ENCODE measurements at places on chromosomes 16 and 17. TPM values are rescaled to one million over a fixed set of nuclear protein-coding genes. Genes with fewer than 3 reads are reported as not detected.
A peak's percentile ranks its signal among the peaks of the same experiment; 100 is the strongest.

- DNase-seq, result no peak
- H3K4me3 ChIP-seq, result peak overlapping the region; percentile 71
- H3K4me1 ChIP-seq, result peaks cover 17% of the 10 kb centered on the region
- H3K27me3 ChIP-seq, result peaks cover 6% of the 10 kb centered on the region
- peak overlapping the region; percentile 1 for H3K27ac ChIP-seq
- peaks cover 29% of the 10 kb centered on the region for H3K36me3 ChIP-seq
Measured at GRCh38 chr16:71287911-71288310, 1.3 kb downstream of the CMTR2 start.

Gene OTOA
- 0.07 TPM for total RNA-seq

- H3K4me1 ChIP-seq, result peaks cover 12% of the 10 kb centered on the region
- DNase-seq, result peak; percentile 26
- H3K36me3 ChIP-seq, result no peaks in the 10 kb centered on the region
- peaks cover 6% of the 10 kb centered on the region for H3K27me3 ChIP-seq
- H3K27ac ChIP-seq, result no peak overlapping the region
Measured at GRCh38 chr17:79905832-79906231, 66.6 kb upstream of the CBX4 start.

DNA sequence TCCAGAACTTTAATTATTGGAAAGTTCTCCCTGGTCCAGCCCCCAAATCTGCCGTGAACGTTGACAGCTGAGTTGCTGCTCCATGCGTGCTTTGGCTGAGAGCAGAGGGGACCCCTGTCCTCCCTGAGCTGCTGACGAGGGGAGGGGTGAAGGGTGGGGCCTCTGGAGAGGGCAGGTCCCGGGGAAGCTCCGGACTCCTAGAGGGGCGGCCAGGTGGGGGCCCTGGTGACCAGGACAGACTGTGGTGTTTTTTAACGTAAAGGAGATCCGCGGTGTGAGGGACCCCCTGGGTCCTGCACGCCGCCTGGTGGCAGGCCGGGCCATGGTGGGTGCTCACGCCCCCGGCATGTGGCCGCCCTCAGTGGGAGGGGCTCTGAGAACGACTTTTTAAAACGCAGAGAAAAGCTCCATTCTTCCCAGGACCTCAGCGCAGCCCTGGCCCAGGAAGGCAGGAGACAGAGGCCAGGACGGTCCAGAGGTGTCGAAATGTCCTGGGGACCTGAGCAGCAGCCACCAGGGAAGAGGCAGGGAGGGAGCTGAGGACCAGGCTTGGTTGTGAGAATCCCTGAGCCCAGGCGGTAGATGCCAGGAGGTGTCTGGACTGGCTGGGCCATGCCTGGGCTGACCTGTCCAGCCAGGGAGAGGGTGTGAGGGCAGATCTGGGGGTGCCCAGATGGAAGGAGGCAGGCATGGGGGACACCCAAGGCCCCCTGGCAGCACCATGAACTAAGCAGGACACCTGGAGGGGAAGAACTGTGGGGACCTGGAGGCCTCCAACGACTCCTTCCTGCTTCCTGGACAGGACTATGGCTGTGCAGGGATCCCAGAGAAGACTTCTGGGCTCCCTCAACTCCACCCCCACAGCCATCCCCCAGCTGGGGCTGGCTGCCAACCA is at the start of gene MC1R:
Gene MC1R, plus strand, starts transcription at position 410 of the 895 bp plus-strand sequence. Its CDS starts 397 bp downstream, at position 807.
- peak within 1 kb of the TSS; percentile 75 for H3K4me3 ChIP-seq
- no peaks in the 10 kb centered on the region for H3K36me3 ChIP-seq
- peaks cover 19% of the 10 kb centered on the region for H3K4me1 ChIP-seq

DNA sequence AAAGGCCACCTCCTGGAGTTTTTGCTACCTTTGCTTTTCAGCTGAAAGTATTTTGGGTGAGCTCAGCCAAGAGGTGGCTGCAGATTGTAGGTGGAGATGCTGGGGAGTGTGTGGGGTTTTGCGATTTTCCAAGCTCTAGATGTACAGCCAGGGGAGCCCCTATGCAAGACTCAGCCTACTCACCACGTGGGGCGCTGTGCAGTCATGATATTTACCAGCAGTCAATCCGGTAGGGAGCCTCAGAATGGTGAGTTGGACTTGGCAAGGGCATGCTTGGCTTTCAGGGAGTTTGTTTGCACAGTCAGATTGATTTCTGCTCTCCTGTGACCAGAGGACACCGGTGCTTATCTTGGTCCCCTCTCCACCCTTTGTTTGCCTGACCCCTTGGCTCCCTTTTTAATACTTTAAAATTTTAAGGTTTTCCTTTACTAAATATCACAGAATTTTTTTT is 175.3 kb downstream of the UTP18 start:
- DNase-seq, result peak; percentile 79
- no peak overlapping the region for H3K4me3 ChIP-seq
- peaks cover 15% of the 10 kb centered on the region for H3K4me1 ChIP-seq
- no peak overlapping the region for H3K27ac ChIP-seq
- H3K27me3 ChIP-seq, result no peaks in the 10 kb centered on the region

- peaks cover 12% of the 10 kb centered on the region for H3K36me3 ChIP-seq
- peaks cover 12% of the 10 kb centered on the region for H3K4me1 ChIP-seq
- no peak overlapping the region for H3K4me3 ChIP-seq
Measured at GRCh38 chr17:77022766-77023165, 118.0 kb upstream of the SEC14L1 start.

- no peak overlapping the region for H3K27ac ChIP-seq
- no peak for DNase-seq
- no peak overlapping the region for H3K4me3 ChIP-seq
- no peaks in the 10 kb centered on the region for H3K27me3 ChIP-seq
- peaks cover 83% of the 10 kb centered on the region for H3K36me3 ChIP-seq
Measured at GRCh38 chr17:49407086-49407485, 7.6 kb downstream of the PHB1 start.

Gene HLF
- 0.30 TPM for total RNA-seq

DNA sequence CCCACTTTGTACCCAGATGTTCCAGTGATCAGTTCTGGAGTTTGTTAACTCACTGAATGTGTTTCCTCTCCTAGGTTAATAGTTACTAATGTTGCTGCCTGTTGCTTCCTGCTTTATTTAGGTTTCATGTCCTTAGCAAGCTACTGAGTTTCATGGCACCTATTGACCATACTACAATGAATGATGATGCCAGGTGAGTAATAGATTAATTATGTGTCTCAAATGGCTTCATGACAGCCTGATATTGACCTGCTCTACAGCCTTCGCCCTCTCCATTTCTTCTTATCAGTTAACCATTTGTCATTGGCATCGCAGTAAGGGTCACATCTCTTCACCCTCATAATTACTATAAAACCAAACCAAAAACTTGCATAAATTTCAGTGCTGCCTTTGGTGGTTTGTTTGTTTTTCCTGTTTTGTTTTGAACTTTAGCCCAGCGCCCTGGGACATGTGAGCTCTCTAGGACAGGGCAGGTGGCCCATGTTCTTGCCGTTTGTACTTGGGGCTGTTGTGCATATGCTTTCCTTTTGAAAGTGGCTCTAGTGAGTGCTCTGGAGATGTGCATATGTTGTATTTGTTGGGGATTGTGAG is 82.8 kb downstream of the AATF start:
- no peaks in the 10 kb centered on the region for H3K27me3 ChIP-seq
- peaks cover 6% of the 10 kb centered on the region for H3K4me1 ChIP-seq

- H3K4me1 ChIP-seq, result no peaks in the 10 kb centered on the region
- DNase-seq, result no peak
- no peak overlapping the region for H3K27ac ChIP-seq
- no peaks in the 10 kb centered on the region for H3K36me3 ChIP-seq
- no peak overlapping the region for H3K4me3 ChIP-seq
Measured at GRCh38 chr17:73052923-73053322, 39.6 kb downstream of the SLC39A11 start.

Gene CDC6
- total RNA-seq, result 87.9 TPM

DNA sequence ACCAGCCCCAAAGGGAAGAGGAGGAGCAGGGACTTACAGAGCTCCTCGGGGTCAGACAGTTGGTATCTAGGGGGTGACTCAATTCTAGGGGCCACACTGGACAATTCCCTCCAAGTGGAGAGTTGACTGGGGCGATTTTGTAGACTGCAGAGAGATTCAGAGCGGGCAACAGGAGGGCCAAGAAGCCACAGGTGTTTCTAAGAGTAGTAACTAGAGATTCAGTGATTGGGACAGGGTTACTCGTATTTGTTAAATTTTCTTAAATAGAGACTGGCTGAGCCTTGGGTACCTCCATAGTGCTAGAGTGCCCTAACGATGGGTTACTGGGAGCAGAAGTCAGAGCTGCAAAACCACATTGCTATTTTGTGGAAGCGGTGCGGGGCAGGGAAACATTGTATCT is 3.3 kb upstream of the INPP5K start:
- 0 out of 2 replicates have a peak, but pooled peaks cover 3% of the 10 kb centered on the region for H3K36me3 ChIP-seq
- no peaks in the 10 kb centered on the region for H3K27me3 ChIP-seq
- H3K4me1 ChIP-seq, result peaks cover 14% of the 10 kb centered on the region
- H3K4me3 ChIP-seq, result no peak overlapping the region
- H3K27ac ChIP-seq, result peak overlapping the region; percentile 79

Gene NLRP1
- total RNA-seq, result 17.9 TPM

DNA sequence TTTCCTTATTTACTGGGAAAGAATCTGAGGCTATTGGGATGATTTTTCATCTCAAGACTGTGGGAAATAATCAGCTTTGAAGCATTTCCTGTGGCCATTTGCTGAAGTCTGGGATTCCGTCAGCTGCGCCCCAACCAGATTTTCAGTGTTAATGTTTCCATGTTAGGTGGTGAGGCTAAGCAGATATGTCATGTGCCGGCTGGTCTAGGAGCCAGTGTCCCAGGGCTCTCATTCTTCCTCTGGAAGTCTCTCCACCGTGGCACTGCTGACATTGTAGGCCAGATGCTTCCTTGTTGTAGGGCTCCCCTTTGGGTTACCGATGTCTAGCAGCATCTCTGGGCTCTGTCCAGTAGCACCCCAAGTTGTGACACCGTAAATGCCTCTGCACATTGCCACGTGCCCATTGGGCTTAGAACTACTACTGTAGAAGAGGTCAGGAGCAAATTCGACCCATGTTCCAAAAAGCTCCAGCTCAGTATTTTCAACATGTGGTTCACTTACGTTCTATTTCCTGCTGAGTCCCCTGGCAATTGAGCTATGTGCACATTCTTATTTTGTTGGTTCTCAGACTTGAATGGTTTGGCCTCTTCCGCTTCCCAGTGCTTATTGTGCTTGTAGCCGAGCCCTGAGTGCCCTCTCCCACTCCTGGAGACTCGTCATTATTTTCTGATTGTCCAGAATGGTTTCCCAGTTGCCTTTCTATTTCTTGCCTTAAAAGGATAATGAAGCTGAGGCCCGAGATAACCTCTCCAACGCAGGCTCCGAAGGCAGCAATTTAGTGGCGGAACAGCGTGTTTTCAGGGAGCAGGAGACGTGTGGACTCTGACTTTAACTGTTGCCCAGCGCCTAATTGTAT is 82.2 kb downstream of the SPECC1 start:
- H3K27ac ChIP-seq, result peak overlapping the region; percentile 81
- no peak overlapping the region for H3K4me3 ChIP-seq
- DNase-seq, result no peak
- no peaks in the 10 kb centered on the region for H3K27me3 ChIP-seq

Gene DBNDD1
- total RNA-seq, result 77.0 TPM

Gene ZNF750
- not detected for total RNA-seq

DNA sequence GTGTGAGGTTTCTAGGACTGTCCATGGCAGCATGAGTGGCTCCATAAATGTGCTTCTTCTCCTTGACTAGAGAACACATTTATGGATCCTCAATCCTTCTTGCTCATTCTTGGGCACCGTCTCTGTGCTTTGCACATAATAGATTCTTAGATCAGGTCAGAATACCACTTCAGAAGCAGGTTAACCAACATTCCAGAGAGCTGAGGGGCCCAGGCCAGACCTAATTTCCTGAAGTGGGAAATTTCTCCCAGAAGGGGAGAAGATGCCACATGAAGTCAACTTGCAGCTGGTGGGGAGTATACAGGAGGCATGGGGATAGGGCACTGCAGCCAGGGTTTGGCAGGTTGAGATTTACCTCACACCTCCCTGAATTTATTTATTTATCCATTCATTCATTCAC is 24.4 kb upstream of the VAT1L start:
- no peak for DNase-seq
- no peak overlapping the region for H3K4me3 ChIP-seq
- no peak overlapping the region for H3K27ac ChIP-seq
- H3K27me3 ChIP-seq, result no peaks in the 10 kb centered on the region
- no peaks in the 10 kb centered on the region for H3K36me3 ChIP-seq
- no peaks in the 10 kb centered on the region for H3K4me1 ChIP-seq

GRCh38 chr16:4316864-4317531 is 1.1 kb downstream of the GLIS2 start:
- peaks cover 30% of the 10 kb centered on the region for H3K4me1 ChIP-seq
- no peak overlapping the region for H3K27ac ChIP-seq
- peak overlapping the region; percentile 70 for H3K4me3 ChIP-seq
- no peaks in the 10 kb centered on the region for H3K36me3 ChIP-seq
- no peak for DNase-seq
